GM23248 (cell line): ENCODE measurements at places on chromosomes 13 and 19. TPM values are rescaled to one million over a fixed set of nuclear protein-coding genes. Genes with fewer than 3 reads are reported as not detected.

- peak; percentile 45 for DNase-seq
These were observed 46.8 kb downstream of the TSSK6 start for GRCh38 chr19:19468424-19469050.

DNA sequence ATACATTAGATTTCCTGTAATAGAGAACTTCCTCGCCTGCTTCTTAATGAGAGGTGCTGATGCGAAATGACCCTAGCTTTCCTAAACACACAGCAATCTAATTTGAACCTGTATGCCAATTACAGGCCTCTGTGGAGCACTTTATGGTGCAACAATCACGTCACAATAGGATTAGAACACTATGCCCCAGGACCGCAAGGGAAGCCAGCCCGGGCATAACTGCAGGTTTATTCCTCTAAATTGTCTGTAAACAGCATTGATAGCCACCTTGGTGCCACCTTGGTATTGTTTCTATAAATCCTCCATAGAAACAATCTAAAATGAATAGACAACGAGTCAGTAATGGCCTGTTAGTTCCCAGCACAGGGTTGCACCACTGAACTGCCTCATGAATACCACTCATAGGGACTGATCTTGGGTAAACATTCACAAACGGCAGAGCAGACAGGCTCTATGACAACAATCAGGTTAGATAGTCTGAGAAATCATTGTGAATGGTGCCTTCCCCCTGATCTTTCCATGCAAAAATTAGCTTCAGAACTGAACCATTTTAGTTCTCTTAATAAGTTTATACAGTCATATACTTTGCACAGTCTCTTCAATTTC is 182.5 kb upstream of the OBI1 start:
- DNase-seq: no peak

DNA sequence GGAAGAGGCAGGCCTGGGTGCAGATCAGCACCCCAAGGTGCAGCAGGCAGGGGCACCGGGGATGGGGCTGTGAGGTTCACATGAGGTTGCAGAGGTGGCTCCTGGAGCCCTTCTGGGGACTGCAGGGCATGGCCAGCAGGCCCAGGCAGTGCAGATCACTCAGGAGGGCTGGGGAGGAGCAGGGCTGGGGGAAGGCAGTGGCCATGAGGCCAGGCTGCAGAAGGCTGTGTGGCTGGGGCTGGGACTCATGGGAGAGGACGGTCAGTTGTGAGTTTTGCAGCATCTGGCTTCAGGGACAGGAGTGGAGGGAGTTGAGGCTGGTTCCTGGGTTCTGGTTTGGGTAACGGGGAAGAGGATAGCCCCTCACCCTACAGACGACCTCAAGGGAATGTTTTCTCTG is 7.3 kb downstream of the WDR88 start:
- DNase-seq: no peak

- DNase-seq: peak; percentile 97
These were observed 16.4 kb upstream of the ALOX5AP start for GRCh38 chr13:30718661-30719524.

- DNase-seq: no peak
These were observed 15.5 kb downstream of the TEX101 start for GRCh38 chr19:43430142-43430710.

DNA sequence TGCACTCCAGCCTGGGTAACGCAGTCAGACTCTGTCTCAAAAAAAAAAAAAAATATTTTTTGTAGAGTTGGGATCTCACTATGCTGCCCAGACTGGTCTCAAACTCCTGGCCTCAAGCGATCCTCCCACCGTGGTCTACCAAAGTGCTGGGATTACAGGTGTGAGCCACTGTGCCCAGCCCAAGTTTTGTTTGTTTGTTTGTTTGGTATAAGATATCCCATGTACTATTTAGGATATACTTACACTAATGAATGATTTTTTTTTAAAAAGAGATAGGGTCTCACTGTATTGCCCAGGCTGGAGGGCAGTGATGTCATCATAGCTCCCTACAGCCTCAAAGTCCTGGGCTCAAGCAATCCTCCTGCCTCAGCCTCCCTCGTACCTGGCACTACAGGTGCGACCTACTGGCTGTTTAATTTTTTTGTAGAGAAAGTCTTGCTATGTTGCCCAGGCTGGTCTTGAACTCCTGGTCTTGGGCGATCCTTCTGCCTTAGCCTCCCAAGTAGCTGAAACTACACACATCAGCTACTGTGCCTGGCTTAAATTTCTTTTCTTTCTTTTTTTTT is 24.0 kb downstream of the TLE6 start:
- DNase-seq: no peak

DNA sequence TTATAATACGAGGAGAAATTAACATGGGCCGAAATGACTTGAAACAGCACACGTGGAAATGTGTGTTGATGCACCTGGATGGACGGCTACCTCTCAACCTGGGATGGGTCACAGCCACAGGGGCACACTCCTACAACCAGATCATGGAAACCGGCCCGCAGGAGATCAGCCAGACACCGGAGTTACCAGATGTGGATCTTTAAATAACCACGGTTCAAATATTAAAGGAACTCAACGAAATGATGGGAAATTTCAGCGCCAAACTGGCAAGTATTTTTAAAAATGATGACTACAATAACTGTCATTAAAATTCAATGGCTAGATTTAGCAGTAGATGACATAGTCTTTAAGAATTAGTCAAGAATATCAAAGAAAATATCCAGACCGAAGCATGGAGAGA is 166.9 kb upstream of the GPR12 start:
- DNase-seq: no peak

GRCh38 chr13:85661675-85662074 is 137.5 kb downstream of the SLITRK6 start:
- DNase-seq: no peak

- DNase-seq: peak; percentile 72
These were observed 4.6 kb upstream of the EPS8L1 start for GRCh38 chr19:55071129-55071502.

GRCh38 chr13:104949840-104950740 is 1585.4 kb downstream of the EFNB2 start:
- no peak for DNase-seq

DNA sequence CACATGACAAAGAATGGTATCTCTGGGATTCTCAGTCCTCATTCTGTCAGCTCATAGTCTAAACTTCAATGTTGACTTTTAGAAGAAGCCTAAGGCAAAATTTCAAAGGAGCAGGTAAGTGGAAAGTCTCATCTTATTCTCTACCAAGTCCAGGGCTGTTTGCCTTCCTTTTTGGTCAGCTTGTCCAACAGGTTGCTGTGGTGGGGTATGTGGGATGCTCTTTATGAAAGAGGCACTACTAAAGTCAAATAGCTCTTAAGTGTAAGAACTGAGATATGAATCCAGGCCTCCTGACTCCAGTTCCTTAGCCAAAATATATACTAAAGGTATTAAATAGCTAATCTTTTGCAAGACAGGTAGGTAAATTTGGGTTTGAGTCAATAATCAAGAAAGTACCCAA is 540.6 kb upstream of the SPRY2 start:
- DNase-seq: no peak

GRCh38 chr13:45882626-45883025 is 31.1 kb upstream of the SIAH3 start:
- no peak for DNase-seq

- no peak for DNase-seq
These were observed 206.8 kb upstream of the SOX1 start for GRCh38 chr13:111860231-111860552.

GRCh38 chr13:40528881-40529280 is 137.6 kb downstream of the FOXO1 start:
- DNase-seq: no peak

DNA sequence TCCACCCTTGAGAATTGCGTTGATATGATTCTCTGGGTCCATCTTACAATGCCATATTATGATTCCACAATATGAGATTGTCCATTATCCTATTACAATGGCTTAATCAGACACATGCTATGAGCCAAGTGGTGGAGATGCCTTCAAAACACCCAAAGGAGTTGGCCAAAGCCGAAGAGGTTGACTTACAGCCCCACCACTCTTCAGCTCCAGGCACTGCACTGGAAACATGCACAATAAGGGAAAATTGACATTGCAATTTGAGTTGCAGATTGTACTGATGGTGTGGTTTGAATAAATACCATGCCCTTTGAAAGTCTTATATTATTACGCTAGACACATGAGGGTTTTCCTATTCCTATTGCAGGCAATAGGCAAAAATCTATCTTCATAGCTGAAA is 75.4 kb upstream of the TNFSF11 start:
- DNase-seq: no peak

DNA sequence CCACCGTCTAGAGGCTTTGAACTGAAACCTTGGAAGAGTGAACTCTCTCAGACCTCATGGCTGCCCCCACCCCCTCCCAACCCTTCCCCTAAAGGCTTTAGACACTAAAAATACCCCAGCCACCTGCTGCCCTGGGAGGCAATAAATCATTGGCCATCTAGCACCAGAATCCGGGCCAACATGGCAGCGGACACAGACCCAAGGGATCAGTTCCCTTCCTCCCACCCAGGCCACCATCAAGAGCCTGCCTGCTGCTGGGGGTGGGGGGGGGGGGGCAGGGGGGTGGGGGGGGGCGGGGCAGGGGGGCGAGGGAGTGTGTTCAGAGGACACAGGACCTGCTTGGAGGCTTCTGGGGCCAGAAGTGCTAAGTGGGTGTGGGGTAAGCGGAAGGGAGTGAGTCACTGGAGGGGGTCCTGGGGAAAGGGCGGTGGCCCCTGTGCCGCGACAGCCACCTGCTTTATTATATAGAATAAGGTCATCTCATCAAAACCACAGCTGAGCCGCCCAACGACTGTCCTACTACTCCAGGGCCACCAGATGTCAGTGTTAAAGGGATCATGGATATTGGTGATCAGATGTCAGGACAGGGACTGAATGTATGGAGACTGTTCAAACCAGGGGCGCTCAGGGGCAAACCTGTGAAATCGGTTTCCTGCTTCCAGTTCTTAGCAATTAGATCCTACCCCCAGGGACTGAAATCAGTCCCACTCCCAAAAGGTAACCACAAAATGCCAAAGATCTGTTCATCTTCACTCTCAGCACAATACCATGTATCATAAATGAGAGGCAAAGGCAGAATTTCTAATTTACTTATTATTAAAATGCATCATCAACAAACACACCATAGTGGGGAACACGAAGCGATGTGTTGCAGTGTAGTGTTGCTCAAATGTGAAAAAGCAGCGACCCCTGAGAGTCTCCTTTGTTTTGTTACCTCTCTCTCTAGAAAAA is 24.3 kb downstream of the ARL11 start:
- peak; percentile 50 for DNase-seq

DNA sequence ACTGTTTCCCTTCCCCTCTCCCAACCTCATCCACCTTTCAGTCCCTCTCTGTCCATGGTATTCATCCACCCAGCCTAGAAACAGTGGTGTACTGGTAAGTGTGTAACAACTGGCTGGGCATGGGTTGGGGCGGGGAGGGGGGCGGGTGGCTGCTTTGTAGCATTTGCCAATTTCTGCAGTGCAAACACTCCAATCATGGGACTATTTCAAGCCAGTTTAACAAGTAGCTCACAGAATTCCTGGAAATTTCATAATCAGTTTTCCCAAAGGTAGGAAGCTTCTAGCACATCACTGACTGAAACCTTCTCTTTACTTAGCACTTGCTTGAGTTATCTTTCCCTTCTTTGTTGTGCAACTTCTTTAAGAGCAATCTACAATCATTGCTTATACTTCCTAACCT is 100.8 kb upstream of the WASF3 start:
- no peak for DNase-seq

GRCh38 chr13:86080340-86080995 is 281.2 kb upstream of the SLITRK6 start:
- no peak for DNase-seq

DNA sequence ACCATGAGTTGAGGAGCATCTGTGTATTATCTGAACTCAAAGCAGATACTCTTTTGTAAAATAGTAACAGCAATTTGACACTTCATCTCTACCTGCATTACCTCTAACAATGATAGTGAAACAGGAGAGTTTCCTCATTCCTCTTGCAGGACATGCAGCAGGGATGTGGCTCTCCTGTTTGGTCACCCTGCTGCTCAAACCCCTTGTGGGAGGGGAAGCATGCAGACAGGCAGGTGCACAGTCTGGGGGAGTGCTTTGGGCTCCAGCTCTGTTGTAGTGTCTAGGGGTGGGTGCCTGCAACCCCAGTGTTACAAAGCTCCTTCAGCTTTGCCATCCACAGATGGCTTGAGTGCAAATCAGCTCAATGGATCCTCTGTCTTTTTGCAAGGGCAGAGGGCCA is 827.6 kb downstream of the DACH1 start:
- no peak for DNase-seq

DNA sequence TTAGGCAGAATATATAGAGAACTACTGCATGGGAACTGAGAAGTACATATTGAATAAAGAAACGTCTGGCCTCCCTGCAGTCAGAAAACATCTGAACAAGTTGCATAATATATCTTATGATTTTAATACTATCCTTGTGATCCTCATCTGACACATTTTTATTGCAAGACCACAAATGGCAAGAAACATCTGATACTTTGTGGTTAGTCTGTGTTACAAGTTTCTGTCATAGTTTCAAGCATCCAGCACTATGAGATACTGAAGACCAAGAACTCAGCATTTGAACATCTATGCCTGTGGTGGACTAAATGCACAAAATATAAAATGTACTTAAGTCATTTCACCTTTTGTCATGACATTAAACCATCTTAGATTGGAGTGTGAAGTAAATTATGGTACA is 1175.8 kb upstream of the MIR17HG start:
- peak; percentile 9 for DNase-seq

GRCh38 chr13:98350746-98351330 is 173.8 kb upstream of the RNF113B start:
- DNase-seq: no peak

- no peak for DNase-seq
These were observed 5.6 kb upstream of the EEF1AKMT1 start for GRCh38 chr13:20779405-20779804.

- no peak for DNase-seq
These were observed 14.2 kb downstream of the ZNF91 start for GRCh38 chr19:23381114-23381513.

- DNase-seq: no peak
These were observed 162.2 kb downstream of the KDM4B start for GRCh38 chr19:5131031-5131505.

The TMC4 gene
- polyA plus RNA-seq: 0.18 TPM in 1 of 2 replicates, not detected in the other

The SPRED3 gene
- polyA plus RNA-seq: 1.8 and 1.9 TPM in 2 replicates

The DENND1C gene
- not detected in 2 replicates for polyA plus RNA-seq

The DOHH gene
- 15.0 and 16.9 TPM in 2 replicates for polyA plus RNA-seq

The KLK12 gene
- not detected in 2 replicates for polyA plus RNA-seq

The MYBPC2 gene
- polyA plus RNA-seq: not detected in 2 replicates

The TMEM91 gene
- 6.6 and 7.8 TPM in 2 replicates for polyA plus RNA-seq

The C19orf38 gene
- polyA plus RNA-seq: 0.20 and 0.42 TPM in 2 replicates

The KCNJ14 gene
- polyA plus RNA-seq: 0.47 and 0.48 TPM in 2 replicates

The TUBB4A gene
- not detected in 2 replicates for polyA plus RNA-seq

The NCAN gene
- not detected in 2 replicates for polyA plus RNA-seq

The SAFB gene
- 49.1 and 49.4 TPM in 2 replicates for polyA plus RNA-seq

The TSSK6 gene
- 0.70 and 0.95 TPM in 2 replicates for polyA plus RNA-seq

The CYP2F1 gene
- polyA plus RNA-seq: not detected in 2 replicates
